ENCODE measurements at places on chromosomes 16 and 17.

DNA sequence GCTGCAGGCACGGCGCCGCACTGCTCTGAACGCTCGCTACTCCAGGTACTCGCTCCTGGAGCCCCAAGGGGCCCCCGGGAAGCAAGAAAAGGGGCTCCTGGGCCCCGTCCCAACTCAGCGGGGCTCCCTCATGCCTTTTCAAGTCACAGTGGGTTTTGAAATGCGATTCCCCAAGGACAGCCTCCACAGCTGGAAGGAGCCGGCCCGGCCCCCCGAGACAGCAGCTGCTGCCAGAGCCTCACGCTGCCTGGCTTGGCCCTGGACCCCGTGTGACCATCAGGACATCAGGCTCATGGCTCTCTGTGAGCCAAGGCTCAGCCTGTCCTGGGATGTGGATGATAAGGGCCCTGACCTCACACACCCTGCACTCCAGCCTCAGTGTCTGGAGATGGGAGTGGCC is 80.6 kb downstream of the LMF1 start:
- peak; percentile 14 for DNase-seq

GRCh38 chr17:42198897-42199296 is 4.6 kb upstream of the GHDC start:
- no peak for DNase-seq

GRCh38 chr16:50153596-50154419 is 702 bp downstream of the TENT4B start:
- peak; percentile 38 for DNase-seq

DNA sequence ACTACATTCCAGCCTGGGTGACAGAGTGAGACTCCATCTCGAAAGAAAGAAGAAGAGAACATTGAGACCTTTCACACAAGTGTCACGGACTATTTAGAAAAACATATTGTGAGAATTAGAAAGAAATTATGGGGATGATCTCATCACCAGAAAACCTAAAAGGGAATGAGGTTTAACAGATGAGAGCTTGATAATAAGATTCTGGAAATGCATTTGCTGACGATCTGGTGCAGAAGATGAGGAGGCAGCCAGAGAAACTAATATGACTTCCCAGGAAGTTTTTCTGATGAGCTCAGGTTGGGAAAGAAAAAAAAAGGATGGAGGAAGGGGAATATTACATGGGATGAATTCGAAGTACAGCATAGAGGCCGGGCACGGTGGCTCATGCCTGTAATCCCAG is 10.8 kb upstream of the APOH start:
- DNase-seq, result no peak

DNA sequence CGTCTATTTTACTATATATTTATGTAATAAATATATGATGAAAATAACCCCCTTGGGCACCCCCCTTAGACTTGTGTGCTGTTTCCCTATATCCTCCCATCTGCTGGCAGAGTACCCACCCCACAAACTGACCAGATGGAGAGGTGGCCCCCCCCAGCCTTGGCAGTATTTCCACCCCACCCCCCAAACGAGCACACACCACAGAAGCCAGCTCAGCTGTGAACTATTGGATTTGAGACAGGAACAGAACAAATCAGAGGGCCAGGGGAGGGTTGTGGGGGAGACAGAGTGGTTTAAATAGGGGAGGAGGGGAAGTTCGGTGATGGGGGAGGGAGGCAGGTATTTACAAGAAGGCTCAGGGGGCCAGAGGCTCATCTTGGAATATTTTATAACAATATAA is 7.8 kb downstream of the NR1D1 start:
- no peak for DNase-seq

DNA sequence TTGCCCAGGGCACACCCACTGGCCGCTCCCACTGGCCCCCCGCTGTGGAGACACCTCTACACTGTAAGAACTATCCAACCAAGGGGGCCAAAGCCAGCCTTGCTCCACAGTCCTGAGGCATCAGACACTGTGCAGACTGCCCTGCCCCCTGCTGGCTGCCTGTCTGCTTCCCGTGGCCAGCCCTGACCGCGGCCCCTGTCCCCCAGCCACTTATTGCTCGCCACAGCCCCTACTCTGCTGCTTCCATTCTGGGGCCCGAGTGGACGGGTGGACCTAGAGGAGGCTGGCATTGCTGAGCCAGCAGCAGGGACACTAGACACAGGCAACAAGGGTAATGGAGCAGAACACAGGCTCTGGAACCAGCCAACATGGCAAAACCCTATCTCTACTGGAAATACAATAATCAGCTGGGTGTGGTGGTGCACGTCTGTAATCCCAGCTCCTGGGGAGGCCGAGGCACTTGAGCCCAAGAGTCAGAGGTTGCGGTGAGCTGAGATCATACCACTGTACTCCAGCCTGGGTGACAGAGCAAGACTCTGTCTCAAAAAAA is 19.7 kb upstream of the LRRC37A3 start:
- DNase-seq, result peak; percentile 67

- DNase-seq, result no peak
Observed at GRCh38 chr17:72466199-72466598, 345.4 kb downstream of the SOX9 start.

GRCh38 chr17:1029922-1030644 is 33.2 kb downstream of the TIMM22 start:
- DNase-seq, result peak; percentile 74

DNA sequence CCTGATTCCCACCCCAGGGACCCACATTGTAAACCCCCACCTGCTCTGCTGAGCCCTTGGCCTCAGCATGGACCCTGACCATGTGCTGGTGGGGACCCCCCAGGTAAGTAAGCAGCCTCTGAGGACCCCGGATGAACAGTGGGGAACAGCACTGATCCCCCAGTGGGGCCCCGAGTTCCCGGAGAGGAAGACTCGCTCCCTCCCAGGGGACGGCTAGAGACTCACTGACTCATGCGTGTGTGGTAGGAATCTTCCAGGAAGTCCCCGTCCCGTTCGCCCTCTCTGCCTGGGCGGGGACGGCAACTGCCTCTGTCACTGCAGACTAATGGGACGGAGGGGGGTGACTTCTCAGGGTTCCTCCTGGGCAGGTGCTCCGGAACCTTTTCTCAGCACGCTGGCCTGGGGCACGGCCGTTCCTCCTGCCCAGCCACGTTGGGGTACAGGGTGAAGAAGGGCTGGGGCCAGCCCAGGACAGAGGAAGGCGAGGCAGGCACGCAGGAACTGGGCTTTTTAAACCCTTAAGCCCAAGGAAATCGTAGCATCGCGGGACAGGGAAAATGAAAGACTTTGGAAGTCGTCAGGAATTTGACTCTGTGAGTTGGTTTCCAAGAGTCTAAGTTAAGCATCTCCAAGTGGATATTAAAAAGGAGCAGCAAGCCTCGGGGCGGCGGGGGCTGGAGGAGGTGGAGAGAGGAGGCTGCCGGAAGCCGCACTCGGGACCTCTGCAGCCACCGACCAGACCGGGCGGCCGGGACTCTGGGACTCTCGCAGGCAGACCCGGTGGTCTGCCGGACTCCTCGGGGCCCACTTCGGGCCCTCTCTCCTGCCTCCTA is 178.7 kb downstream of the SEC14L1 start:
- peak; percentile 17 for DNase-seq

DNA sequence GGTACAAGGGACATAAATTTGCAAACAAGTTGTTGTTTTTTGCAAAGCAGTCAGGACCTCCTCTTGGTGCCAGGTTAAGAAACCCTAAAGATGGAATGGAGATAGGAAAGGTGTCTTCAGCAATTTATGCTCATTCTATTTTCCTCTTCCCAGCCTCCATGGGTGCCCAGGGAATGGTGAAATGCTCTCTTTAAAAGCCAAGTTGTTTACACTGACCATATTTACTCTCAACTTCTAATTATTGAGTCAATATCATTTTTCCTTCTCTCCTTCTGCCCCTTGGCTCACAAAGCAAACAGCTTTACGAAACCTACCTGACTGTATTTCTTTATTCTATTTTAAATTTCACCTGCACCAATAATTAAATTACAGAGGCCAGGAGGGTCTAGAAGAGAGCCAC is 138.5 kb upstream of the IRX3 start:
- no peak for DNase-seq

Data from glutamatergic neuron (in vitro differentiated cells).